ENCODE measurements at places on chromosomes 12 and 14.
A peak's percentile ranks its signal among the peaks of the same experiment; 100 is the strongest.

DNA sequence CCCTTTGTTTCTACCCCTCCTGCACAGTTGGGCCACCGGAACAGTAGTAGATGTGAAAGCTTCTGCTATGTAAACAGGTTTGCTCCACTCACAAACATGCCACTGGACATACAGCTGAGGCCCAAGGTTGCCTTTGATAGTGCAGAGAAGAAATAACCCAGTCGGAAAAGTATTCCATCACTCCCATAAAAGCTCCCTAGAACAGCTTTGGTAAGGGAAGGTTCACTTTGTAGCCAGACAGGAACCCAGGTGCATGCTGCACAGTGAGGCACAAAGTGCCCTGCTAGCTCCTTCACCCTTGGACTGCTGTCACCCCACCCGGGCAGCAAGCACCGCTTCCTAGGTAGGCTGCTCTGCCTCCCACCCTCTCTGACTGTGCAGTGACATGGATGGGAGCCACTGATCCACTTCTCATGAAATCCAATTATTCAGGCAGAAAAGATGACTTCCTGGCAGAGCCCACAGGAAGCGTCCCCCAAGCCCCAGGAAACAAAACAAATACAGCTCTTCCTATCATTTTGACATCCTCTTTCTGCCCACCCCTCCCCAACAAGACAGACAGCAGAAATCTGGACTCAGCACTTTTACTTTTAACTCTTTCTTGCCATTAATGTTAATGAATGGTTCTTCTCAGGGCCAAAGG lies 100.2 kb downstream of the SRGAP1 start:
- DNase-seq, result no peak

DNA sequence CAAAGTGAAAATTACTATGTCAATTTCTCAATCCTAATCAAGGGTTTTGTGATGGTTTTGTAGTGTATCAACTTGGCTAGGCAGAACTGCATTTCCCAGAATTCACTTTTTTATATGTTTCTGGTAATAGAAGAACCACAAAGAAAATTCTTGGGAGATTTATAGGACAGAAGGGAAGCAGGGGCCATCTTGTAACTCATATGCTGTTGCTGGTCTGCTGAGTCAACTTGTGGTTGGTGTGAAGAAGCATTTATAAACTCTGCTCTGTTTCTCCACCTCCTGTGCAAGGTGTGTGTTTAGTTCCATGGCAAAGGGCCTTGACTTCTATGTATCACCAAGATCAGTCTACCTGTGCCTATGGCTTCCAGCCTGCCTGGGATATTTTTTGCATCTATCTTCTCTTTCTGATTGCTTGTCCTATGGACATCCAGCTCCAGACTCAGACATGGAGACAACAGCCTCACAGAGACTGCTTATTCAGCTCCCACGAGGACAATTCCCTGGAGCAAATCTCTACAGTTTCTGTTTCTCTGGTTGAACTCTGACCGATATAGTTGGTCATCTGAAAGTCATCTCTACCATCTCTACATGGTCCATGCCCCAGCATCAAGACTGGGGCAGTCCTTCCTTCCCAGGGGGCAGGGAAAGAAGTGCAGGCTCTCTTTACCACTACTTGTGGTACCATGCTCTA lies 364.3 kb upstream of the DDHD1 start:
- DNase-seq, result no peak

GRCh38 chr12:42583016-42583415 lies 6.5 kb downstream of the PRICKLE1 start:
- no peak for DNase-seq

DNA sequence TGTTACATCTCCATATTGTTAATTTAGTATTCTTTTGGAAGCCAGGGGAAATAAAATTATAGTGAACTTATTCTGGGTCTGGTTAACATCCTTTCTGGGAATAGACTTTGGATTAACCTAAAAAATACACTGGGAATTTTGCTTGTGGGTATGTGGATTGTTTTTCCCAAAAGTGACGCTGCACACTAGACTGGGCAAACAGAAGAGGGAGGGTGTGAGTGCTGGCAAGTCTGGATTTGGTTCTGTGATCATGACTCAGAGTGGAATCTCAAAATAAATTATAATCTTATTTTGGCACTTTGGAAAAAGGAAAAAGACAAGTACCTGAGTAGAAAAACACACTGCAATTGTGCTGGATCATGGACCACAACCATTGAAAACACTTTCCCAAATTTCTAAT lies 15.2 kb upstream of the LUM start:
- no peak for DNase-seq

DNA sequence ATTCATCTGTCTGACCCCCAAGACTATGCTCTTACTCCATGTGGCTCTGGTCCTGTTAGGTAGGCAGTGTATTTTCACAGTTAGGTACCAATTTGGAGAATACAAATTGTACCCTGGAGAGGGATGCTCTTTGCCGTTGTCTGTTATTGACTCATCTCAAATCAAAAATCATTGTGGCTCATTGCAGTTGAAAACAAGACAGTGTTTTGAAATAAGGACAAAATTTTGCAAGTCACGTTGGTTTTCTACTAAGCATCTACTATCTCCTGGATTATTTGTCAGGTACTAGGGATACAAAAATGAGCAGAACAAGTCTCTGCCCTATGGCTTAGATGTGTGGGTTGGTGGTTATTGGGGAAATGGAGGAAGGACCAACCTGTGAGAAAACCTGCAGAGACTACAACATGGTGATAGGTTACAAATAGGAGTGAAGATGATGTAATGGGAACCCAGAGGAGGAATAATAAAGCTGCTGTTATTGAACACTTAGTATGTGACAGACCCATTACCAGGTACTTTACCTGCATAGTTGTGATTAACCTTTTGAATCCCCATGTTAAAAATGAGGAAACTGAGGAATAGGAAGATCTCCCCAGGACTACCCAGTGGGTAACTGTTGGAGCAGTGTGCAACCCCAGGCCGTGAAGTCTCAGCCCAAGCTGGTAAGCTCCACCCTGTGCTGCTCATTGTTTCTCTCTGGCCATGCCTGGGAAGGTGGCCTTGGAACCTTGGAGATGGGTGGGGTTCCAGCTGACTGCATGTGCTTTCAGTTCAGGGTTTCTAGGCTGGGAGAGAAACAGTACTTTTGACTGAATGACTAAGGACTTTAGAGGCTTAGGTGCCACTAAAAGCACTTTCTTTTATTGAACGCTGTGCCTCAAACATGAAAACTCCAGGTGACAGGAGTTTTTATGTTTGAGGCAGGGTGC lies 72.9 kb upstream of the SRSF5 start:
- no peak for DNase-seq

DNA sequence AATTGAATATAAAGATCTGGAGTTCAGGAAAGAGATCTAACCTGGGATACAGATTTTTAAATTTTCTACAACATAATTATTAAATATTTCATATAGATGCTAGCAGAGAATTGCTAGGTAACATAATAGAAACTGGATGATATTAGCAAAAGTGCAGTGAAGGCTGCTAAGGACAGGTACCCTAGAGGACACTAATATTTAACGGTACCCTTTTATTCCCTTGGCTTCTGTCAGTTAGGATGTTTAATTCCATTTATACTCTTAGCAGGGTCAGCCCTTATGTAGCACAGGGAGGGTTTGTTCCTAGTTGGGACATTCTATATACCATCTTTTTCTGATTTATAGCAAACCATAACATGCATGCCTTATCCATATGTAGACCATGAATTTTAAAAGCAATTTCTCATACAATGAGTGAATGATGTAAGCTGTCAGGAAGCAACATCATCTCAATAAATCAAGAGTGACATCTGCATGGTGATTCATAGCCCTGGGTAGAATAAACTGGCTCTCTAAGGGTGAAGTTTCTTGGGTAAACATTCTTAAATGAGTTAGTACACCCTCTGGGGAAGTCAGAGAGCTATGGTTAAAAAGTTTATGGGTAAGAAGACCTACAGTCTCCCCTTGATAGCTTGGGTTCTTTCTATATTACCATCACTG lies 404.4 kb upstream of the MGAT4C start:
- no peak for DNase-seq

DNA sequence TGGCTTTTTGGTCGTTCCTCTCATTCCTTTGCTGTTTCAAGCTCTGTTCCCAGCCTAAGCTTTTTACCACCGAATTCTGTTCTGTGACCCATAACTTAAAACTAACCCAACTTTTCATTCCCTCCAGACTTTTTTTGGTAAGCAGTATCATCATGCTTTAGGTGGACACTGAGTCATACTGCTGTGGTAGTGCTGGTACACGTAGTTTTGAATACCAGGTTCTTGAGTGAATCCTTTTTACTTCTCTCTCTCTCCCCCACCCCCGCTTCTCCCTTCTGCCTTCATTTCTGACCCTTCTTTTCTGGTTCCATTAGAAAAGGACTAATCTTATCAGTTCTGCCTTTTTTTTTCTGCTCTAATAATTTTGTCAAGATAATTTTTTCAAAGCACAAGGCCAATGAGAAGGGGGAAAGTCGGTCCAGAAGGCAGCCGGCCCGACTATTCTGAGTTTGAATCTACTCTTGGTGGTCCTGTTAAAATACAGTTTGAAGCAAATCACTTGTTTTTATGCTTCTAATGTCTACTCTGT lies 2.3 kb upstream of the MDM2 start:
- no peak for DNase-seq

GRCh38 chr14:103474893-103475292 lies 47.7 kb downstream of the CKB start:
- no peak for DNase-seq

DNA sequence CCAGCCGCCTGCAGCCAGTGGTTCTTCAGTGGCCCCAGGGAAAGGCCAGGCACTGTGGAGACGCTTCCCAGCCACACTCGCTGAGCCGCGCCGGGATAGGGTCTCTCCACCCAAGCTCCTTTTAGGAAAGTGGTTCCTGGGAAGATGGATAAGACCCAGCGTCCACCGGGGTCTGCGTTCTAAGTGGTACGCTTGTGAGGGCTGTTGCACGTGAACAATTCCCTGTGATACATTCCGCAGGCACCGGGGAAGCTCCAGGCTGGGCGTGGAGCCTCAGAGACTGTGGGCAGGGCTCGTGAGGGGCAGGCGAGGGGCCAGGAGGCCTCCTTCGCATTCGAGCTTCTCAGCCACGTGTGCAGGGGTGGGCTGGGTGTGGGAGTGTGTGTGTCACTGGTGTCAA lies 48.4 kb downstream of the GALNT9 start:
- DNase-seq, result no peak

GRCh38 chr14:52690983-52691760 lies 4.2 kb downstream of the ERO1A start:
- no peak for DNase-seq

- no peak for DNase-seq
Measured at GRCh38 chr14:65195042-65195719, 92.9 kb upstream of the MAX start.

- no peak for DNase-seq
Measured at GRCh38 chr14:49879646-49880204, 13.2 kb upstream of the ARF6 start.

GRCh38 chr14:24224618-24225071 lies 7.5 kb downstream of the NEDD8 start:
- no peak for DNase-seq

DNA sequence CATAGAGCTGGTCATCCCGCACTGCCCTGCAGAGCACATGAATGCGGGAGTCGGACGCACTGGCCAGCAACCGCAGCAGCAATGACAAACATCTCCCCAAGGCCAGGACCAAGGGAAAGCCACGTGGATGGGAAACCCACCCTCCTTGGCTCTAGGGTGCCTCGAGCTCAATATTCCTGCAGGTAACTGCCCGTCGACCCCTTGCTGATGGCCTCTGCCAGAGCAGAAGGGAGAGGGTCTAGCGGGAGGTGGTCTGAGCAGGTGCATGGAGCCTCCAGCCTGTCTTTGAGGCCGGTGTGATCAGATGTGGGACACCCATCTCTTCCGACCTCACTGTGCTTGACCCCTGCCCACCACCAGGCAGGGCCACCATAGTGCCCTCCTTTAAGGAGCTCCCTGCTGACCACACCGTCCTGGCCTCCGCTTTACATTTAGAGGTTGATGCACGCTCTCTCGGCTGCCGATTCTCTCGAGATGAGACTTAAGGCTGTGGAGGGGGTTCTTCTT lies 89.7 kb downstream of the PIWIL1 start:
- no peak for DNase-seq

DNA sequence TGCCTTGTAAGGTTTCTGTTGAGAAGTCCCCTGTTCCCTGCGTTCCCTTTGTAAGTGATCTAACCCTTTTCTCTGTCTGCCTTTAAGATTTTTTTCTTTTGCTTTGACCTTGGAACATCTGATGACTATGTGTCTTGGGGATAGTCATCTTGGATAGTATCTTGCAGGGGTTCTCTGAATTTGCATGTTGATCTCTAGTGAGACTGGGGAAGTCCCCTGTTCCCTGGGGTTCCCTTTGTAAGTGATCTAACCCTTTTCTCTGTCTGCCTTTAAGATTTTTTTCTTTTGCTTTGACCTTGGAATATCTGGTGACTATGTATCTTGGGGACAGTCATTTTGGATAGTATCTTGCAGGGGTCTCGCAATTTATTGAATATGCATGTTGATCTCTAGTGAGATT lies 38.2 kb upstream of the TMX1 start:
- DNase-seq, result no peak

GRCh38 chr14:104384776-104385071 lies 194.8 kb upstream of the C14orf180 start:
- peak; percentile 18 for DNase-seq

DNA sequence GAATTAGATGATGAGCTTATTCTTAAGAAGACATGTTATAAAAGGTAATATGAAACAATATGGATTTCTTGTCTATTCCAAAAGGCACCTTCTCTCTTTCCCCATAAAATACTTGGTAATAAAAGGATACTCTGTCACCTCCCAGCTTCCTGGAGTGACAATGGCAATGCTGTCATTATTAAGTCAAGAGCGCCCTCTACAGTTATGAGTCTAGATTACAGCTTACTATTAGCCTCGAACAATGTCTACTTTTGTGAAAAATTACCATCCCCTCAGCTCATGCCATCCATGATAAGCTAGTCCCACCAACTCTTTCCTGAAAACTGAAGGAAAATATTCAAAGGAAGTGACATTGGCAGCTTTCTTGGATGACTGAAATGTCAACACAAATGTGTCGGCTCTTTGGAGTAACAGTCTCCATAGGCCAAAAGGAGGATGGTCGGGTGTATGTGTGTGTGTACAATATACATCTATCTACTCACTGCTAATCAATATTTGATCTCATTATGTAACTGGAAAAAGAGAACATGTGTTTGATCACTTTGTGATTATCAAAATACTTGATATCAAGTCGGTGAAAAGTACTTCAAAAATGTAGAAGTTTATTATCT lies 48.7 kb upstream of the CDKN3 start:
- no peak for DNase-seq

- no peak for DNase-seq
Measured at GRCh38 chr12:117042862-117043261, 56.4 kb downstream of the TESC start.

GRCh38 chr12:24083838-24084237 lies 134.4 kb upstream of the SOX5 start:
- DNase-seq, result no peak

GRCh38 chr12:121796855-121797751 lies 3.6 kb upstream of the RHOF start:
- no peak for DNase-seq

- DNase-seq, result no peak
Measured at GRCh38 chr12:9626291-9626690, 18.6 kb upstream of the KLRB1 start.

GRCh38 chr14:106039400-106039799 lies 513.0 kb downstream of the TMEM121 start:
- DNase-seq, result peak; percentile 67

Measured in Peyer's patch (tissue), 4 donors.